NCI-H1048 (cell line): ENCODE measurements at places on chromosomes 2 and 18.
A peak's percentile ranks its signal among the peaks of the same experiment; 100 is the strongest.

- DNase-seq: no peak
These were observed 6.8 kb upstream of the COX7A2L start for GRCh38 chr2:42367835-42368234.

GRCh38 chr18:1475867-1476266 lies 571.2 kb downstream of the ADCYAP1 start:
- DNase-seq: no peak

DNA sequence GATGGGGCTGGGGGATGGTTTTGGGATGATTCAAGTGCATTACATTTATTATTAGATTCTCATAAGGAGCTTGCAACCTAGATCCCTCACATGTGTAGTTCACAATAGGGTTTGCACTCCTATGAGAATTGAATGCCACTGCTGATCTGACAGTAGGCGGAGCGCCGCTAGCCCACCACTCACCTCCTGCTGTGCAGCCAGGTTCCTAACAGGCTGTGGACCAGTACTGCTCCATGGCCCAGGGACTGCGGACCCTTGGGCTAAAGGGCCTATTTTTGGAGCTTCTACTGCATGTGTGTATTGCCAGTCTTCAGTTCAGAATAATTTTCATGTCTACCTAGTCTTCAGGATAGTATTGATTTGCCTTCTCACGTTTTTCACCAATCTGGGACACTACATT lies 165.3 kb upstream of the TWIST2 start:
- DNase-seq: no peak

GRCh38 chr2:106104332-106105062 lies 89.6 kb downstream of the UXS1 start:
- peak; percentile 4 for DNase-seq

DNA sequence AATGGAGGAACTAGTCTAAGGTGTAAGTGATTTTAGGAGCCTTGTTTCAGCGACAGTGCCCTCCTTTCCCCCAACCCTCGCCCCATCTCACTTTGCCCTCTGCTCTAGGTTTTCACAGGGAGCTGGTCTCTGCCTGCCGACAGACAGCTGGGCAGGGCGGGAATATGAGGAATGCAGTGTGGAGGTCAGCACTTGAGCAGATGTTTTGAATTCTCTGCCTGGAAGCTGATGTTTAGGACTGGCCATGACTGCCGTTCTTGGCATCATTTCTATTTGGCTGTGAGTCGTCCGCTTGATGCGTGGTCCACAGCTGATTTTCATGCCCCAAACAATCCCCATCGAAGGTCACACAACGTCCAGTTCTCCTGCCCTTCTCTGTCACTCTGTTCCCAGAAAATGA lies 55.1 kb upstream of the SIX3 start:
- no peak for DNase-seq

DNA sequence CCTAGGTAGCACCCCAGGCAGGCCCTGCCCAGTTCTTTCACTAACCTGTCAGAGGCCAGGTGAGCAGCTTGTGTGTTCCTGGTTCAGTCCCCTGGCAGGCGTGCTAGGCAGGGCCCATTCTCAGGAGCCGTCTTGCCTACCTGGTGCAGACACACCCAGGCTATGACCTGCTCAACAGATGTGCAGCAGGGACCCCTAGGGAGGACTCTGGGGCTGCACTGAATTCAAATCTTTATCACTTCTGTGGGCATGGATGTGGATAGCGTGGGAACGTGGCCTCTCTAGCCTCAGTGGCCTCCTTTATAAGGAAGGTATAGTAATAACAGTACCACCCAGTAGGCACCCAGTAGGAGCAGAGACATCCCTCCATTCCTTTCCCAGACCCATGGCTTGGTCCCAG lies 48.4 kb downstream of the PLEKHB2 start:
- DNase-seq: no peak

DNA sequence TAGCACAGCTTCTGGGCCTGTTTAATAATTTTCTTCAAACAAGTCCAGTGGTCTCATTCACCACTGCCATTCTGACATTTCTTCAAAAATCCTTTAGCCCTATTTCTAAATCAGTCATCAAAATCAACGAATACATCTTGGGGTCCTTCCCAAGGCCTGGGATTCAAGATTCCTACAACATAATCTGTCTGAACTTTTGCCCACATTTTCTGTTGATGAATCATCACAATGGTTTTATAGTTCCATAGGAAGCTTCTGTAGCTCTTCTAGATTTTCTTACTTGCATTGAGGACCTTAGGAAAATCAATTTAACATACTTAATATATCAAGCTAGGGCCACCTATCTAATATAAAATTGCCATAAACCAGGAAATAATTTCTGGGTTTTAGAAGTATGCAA lies 811.8 kb upstream of the ACVR2A start:
- DNase-seq: no peak

- no peak for DNase-seq
These were observed 194.1 kb upstream of the DSEL start for GRCh38 chr18:67710639-67711038.

DNA sequence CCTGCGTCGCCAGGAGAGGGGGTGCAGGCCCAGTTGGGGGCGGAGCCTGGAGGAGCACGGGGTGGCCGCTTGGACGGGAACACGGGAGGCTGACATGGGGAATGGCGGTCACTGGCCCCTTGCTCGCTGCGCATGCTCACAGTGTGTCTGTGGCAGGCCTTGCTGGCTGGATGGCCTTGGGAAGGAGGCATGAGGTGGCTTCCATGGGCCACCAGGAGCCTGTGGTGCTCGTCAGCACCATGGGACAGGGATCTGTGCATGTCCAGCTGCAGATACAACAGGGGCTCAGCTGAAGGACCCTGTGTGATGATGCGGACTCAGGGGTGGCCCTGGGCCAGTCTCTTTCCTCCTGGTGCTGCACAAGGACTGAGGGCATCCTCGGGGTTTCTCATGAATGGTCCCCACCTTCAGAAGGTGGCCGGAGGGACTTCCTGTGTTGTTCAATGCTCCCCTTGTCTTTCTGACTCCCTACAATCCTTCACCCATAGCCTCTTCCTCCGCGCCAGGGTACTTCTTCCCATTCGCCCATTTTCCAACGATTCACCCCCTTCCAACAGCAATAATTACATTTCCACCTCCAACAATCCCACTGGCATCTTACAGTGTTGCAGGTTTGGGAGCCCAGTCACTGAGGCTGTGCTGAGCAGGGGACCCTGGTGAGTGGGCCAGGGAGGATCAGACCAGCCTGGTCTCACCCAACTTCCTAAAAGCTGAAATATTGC lies 3.4 kb upstream of the SP140L start:
- DNase-seq: no peak

DNA sequence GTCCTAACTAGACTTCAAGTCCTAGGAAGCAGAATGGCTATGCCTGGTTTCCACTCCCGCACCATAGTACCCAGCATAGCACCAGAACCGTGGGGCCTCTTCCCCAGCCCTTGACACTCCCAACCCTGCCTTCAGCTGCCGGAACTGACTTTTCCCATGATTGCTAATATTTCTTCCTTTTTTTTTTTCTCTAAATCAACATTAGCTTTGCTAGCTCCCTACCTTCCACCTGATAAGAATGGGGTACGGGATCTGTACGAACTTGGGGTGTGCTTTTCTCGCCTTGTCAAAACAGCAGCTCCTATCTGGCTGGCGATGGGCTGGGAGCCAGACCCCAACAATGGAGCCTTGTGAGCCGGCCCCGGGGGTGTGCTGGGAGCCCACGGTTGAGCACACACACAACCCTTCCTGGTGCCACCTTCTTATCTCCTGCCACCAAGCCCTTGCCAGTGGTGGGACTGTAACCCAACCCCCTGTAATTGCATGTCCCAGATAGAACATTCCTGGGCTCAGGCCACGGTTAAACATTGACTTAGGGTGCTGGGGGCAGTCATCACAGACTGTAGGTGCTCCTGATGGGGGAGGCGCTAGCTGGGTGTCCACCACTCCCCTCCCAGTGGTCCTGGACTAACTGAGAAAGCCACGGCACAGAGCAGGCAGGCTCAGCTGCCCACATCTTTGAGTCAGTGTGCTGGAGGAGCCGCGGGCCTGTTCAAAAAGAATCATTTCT lies 213.0 kb upstream of the HAAO start:
- no peak for DNase-seq
